ENCODE measurements at places on chromosomes 7 and 10.
A peak's percentile ranks its signal among the peaks of the same experiment; 100 is the strongest.

DNA sequence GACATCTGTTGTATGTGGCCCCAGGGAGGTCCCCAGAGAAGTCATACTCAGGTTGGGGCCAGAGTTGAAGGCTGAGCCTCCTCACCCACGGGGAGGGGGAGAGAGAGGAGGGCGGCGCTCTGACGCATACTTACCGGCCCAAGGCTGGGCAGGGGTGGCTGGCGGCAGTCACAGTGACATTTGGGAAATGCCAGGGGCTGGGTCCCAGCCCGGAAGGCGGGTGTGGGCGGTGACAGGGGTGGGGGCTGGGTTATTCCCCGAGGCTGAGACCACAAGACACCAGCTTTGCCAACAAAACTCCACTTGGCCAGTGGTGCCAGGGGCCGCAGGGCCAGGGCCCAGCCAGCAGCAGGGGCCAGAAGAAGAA, 41.1 kb downstream of the RASGEF1A start:
- no peak for DNase-seq

DNA sequence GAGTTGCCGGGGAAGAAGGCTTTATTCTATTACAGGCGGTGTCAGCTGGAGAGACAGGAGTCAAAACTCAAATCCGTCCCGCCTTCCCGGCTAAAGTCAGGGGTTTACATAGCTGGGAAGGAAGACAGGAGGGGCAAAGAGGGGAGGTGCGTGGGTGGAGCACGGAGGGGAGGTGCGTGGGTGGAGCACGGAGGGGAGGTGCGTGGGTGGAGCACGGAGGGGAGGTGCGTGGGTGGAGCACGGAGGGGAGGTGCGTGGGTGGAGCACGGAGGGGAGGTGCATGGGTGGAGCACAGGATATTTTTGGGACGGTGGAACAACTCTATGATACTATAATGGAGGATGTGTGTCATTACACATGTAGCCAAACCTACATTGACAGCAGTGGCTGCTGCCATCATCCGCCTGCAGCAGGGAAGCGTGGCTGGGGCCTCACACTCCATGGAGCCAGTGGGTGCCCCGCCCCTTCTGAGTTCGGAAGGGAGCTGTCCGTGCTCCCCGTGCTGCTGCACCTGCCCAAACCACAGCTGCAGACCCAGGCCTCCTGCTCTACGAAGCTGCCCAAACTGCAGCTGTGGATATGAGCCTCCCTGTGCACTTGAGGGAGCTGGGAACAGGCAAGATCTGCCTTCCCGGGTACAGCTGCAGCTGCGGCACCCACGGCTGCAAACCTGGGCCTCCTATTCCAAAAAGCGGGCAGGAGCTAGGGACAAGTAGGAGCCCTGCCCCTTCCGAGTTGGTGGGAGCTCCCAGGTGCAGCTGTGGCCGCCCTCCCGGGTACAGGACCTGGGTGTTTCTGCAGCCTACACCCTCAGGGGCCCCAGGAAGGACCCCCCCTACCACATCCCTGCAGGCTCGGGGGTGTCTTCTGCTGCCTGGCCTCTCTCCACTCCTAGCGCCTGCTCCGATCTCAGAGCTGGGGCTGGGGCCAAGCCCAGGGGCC, 119.4 kb downstream of the DYNC2I1 start:
- DNase-seq, result no peak

GRCh38 chr7:150928541-150928940, 49.6 kb downstream of the KCNH2 start:
- DNase-seq, result no peak

DNA sequence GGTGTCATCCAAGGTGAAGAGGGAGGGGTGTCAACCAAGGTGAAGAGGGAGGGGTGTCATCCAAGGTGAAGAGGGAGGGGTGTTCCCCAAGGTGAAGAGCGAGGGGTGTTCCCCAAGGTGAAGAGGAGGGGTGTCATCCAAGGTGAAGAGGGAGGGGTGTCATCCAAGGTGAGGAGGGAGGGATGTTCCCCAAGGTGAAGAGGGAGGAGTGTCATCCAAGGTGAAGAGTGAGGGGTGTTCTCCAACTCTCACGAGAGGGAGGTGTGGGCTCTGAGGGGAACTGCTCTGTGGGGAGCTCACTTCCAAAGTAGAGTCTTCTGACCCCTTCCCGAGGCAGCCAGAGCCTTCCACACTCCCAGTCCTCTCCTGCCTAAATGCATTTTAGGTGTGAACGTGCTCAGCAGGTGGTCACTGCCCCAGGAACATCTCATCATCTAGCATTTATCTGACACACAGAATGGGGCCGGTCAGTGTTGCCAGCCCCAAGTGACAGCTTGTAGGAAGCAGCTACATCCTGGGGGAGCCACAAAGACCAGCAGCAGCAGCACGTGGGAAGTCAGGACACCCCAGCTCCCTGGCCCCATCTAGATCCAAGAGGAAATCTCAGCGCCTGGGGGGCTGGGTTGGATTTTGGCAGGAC, 323.8 kb downstream of the GLRX3 start:
- DNase-seq, result no peak

DNA sequence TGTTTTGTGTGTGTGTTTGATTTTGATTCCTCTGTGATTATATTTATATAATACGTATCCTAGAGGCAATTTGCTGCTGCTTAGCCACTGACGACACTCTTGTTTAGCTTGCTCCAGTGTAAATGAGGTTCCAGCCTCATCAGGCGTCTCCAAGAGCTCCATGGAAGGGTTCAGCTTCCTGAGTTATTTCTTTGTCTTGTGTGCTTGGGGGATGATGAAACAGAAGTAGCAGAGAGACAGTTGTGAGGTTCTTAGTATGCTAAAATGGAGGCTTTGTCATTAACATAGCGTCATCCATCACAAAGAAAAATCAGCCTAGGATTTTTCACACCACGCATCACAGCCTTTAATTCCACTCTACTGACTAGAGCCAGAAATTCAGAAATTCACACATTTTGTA, 85.1 kb downstream of the KLF6 start:
- DNase-seq, result no peak

DNA sequence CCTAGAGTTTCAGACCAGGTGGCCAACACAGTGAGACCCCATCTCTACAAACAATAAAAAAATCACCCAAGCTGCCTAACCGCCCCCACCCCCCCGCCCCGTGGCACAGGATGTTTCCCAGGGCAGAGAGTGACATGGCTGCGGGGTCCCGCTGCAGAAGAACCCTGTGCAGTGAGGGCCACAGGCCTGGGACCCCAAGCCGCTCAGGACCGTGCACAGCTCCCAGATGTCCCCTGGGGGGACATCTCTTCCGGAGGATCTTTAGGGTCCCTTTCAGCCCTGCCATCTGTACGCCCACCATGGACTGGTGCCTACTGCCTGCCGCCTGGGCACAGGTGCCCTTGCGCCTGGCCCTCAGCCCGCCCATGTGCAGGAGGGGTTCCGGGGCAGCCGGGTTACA, 373.6 kb downstream of the DNAJB6 start:
- DNase-seq, result no peak

DNA sequence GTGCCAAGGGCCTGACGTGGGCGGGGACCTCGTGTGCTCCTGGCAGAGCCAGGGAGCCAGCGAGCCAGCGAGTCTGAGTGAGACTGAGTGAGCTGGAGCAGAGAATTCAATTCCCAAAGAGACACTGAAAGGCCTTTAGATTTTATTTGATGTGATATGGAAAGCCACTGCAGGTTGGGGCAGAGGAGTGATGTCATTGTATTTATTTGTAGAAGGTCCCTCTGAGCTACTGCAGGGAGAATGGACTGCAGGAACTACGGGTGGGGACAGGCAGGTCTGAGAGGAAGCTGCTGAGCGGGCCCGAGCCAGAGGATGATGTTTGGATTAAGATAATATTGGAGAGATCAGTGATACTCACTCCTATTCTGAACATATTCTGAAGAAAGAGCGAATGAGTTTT, 445.8 kb upstream of the ANKRD30A start:
- DNase-seq, result no peak

DNA sequence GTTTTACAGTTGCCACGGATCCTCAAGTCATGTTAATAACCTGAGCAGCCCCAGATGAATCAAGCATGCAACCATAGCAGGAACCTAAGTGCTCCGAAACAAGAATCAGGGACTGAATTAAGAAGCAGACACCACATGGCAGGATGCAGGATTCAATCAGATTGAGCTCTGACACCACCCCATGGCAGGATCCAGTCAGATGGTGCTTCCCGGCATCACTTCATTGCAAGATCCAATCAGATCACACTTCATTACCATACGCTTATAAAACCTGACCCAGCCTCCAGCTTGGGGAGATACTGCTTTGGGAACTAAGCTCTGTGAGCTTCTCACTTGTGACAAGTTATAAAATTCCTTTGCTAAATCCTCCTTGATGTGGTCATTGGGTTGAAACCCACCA, 55.3 kb downstream of the ABCB4 start:
- no peak for DNase-seq

DNA sequence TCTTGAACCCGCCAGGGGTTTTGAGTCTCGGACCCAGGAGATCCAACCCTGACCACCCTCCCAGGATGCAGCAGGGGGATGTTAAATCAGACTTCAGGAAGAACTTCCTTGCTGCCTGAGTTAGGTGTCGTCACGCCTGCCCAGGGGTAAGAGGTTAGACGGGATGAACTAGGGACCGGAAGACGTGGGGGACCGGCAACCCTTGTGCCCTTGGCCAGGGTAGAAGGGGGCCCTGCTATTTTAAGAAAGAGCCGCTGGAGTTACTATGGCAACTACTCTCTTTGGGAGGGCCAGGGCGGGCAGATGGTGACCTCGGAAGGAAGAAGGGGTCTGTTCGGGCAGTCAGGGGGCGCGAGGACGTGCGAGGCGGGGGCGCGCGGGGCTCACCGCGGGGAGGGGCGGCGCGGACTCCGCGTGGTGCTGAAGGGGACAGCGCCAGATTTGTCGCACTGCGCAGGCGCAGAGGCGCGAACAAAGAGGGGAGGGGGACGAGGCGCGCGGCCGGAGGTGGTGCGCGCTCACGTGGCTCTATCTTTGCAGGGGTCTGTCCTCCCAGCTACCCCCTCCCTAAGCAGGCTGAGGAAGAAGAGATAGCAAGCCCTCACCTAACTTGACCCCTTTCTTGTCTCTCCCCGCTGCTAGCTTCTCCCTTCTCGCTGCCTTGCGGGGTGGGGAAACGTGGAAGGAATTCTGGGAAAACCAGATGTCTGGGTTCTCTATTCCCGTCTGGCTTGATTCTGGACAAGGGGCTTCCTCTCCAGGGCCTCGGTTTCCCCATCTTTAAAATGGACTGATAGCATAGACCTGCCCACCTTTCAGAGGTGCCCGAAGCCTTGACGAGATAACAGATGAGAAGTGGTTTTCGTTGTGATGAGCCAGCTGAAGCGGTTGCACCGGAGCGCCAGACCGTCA, 940 bp upstream of the PSD start:
- DNase-seq, result no peak

DNA sequence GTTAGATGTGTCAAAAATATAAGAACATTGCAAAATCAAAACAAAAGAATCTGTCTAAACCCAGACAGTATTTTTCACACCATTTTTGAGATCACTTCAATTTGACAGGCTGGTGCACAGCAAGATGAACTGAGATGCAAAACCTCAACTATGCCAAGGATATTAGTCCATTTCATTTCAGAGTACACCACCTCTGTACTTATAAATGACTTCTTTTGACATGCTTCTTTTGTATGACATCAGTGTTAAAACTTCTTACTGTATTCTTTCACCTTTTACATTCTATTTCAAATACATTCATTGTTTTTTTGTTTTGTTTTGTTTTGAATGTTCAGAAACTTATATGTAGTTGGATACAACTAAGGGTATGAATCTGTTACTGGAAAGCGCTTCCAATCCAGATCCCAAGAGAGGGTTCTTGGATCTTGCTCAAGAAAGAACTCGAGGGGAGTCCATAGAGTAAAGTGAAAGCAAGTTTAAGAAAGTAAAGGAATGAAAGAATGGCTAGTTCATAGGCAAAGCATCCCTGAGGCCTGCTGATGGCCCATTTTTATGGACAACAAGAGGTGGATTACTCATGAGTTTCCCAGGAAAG, 23.5 kb upstream of the GPR141 start:
- DNase-seq, result no peak

GRCh38 chr10:74855027-74855426, 28.6 kb downstream of the KAT6B start:
- DNase-seq, result no peak

GRCh38 chr7:106671160-106671559, 10.2 kb upstream of the CCDC71L start:
- no peak for DNase-seq

DNA sequence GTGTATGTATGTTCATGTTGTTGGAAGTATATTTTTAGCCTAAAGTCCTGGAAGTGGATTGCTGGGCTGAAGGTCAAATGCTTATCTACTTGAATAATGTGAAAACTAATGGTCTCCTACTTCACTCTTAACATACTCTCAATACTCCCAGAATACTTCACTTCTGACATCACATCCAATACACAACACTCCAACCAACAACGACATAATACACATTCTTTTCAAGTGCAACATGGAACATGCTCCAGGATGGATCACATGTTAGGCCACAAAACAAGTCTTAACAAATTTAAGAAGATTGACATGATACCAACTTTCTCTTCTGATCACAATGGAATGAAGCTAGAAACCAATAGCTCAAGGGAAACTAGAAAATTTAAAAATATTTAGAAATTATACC, 126.9 kb upstream of the ADCY1 start:
- DNase-seq, result no peak

DNA sequence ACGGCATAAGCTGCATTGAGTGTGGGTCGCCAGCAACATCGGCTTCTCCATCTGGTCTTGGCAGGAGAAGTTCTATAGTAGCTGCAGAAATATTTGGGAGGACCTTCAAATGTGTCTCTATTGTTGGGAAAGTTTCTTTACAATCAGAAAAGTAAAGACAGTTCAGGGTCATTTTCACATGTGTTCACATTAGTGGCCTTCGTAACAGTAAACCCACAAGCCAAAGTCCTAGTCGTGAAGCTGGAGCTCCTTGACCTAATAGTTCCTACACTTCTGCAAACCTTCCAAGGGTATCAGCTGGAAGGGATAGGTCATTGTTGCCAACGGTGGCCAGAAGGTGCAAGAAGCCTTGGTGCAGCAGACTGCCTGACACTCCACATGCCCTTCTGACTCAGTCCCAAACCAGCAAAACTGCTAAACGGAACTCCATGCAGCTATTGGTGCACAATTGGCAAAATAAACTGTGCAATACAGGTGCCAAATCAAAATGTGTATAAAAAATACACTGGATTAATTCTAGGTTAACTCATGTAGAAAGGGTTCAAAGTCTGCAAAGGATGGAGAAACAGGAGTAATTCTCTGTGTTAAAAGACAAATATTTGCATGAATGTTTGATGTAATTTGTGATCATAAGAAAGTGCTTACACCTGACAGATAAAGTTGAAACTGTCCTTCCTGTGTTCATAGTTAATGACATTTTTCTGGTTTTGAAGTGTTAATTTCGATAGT, 102.8 kb upstream of the EGFR start:
- DNase-seq, result no peak

GRCh38 chr7:135853499-135853898, 104.9 kb upstream of the FAM180A start:
- peak; percentile 52 for DNase-seq

- DNase-seq, result no peak
Measured at GRCh38 chr7:68078157-68078710, 1081.6 kb downstream of the TYW1 start.
